ENCODE measurements at places on chromosomes 11 and 22.

DNA sequence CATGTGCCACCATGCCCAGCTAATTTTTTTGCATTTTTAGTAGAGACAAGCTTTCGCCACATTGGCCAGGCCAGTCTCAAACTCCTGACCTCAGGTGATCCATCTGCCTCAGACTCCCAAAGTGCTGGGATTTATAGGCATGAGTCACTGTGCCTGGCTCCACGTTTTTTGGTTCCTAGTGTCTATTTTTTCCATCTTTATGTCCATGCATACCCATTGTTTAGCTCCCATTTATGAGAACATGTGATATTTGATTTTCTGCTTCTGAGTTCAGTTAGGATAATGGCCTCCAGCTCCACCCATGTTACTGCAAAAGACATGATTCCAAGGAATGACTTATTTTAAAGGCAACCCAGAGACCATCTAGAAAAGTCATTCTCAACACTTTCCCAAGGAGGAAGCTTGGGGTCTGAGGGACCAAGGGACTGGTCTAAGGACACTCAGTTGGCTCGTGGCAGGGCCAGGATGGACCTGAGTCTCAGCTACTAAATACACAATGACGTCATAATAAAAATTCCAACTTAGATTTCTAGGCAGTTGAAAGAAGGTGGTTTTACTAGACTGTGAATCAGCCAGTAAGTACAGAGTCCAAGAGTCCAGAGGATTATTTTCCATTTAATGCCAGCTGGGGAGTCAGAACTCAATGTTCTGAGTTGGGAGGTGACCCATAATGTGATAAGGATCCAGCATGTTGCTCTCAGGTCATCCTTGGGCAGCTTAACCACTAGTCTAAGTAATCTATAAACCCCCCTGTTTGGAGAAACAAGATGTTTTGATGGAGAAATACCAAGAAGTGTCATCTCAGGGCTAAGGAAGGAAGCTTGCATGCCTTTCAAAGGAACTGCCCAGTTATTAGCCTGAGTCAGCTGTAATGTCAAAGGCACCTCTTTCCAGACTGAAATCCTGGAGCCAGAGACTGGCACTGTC lies 39.4 kb downstream of the ABTB2 start:
- DNase-seq = no peak

- no peak for DNase-seq
Observed at GRCh38 chr22:20624161-20624616, 116.8 kb downstream of the MED15 start.

GRCh38 chr11:37642296-37642695 lies 1044.3 kb upstream of the RAG2 start:
- no peak for DNase-seq

DNA sequence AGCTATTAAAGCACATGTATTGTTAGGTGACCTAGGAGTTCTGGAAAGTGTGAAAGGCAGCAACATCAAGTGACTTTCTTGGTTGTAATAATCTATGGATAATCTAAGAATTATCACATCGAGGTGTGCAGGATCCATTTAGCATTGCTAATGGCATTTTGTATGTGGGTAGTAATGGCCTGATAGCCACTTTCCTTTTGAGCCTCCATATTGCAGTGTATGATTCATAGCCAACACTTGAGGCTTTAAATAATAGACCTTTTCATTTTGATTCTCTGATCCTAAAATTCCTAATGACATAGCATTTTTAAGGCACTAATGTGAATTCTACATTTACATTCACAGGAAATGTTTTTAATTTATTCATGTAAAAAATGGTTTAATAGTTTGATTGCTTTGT lies 759.4 kb downstream of the NELL1 start:
- DNase-seq = no peak

- no peak for DNase-seq
Observed at GRCh38 chr11:132743601-132744000, 788.7 kb downstream of the OPCML start.

DNA sequence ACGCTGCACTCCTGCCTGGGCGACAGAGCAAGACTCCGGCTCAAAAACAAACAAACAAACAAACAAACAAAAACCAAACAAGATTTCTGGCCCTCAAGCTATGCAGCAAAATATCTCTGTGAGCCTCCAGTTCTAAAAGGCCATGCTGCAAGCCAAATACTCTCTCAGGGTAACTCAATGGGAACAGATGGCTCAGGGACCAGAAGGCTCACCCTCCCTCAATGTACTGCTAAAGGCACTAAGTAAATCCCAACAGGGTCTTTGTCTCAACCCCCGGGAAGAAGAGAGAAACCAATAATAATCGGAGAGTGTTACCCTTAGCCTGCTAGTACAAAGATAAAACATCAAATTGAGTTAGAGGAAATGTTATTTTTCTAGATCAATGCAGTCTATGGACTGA lies 119.7 kb upstream of the ZC3H12C start:
- DNase-seq = no peak

DNA sequence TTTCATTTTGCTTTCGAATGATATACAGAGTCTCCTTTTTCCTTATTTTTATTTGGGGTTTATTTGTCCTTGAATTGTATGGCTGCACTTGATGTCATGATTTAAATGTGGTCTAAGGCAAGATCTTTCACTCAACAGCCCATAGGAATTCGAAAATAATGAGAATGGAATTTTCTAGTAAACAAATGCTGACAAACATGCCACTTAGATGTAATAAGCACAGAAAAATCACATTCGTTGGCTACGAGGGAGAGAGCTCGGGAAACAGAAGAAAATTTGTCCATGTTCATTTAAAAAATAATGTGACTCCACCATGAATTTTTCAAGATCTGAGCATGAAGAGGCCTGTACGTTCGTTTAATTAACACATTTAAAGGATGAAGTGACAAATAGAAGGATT lies 73.0 kb downstream of the BLID start:
- DNase-seq = no peak

- no peak for DNase-seq
Observed at GRCh38 chr22:49006207-49007012, 821.3 kb downstream of the BRD1 start.

DNA sequence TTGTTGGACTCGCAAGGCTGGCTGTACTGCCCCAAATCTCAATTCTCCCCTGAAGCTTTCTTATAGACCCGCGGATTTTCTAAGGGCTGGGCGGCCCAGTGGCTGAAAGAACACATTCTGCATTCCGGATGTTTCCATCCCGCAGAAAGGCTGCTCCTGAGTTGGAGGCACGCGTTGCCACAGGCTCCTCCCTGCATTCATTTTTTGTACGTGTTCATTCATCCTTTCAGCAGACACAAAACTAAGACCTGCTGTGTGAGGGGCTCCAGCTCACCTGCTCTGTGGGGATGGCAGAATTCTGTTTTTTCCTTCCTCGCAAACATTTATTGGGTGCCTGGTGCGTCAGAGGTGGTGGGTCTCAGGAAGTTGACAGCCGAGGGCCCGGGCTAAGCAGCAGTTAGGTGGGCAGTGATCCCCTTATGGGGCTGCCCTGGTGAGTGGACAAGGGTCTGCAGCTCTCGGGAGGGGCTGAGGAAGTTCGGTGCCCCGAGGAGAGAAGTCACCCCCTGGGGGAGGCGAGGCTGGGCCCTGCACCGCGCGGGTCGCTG lies 23.7 kb downstream of the SHANK3 start:
- no peak for DNase-seq

DNA sequence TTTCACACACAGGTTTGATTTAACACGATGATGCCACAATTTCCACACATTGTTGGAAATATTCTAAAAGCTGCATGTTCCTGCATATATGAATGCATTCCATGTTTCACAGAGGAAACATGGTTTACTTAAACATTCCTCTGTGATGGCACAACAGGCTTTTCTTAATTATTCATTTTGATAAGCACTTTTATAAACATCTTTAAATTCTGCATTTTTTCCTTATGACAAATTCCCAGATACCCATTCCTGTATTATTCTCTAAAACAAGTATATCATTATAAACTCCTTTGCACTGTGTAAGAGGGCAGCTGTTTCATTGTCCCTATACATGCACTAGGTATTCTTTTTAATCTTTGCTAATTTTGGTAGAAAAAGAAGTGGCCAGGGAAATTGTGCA lies 532.3 kb downstream of the SOX6 start:
- no peak for DNase-seq

DNA sequence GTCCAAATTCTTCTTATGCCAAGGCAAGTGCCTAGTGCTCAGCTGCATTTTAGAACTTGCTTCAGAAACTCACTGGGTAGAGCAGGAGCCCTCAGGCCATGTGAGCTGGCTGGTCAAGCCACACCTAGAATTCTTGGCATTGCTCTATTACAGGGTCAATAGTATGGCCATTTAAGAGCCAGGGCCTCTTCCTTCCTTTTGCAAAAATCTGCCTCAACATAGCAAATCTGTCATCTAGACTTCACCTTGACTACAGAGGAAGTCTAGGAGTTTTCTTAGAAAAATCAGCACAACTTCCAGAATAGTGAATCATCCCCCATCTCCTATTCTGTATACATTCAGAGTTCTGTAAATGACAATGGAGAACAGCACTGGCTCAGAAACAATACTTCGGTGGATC lies 112.0 kb upstream of the TTC12 start:
- peak; percentile 34 for DNase-seq

GRCh38 chr22:36659762-36660509 lies 43.6 kb downstream of the CACNG2 start:
- DNase-seq = peak; percentile 96

GRCh38 chr11:108943853-108944252 lies 279.0 kb downstream of the DDX10 start:
- no peak for DNase-seq

DNA sequence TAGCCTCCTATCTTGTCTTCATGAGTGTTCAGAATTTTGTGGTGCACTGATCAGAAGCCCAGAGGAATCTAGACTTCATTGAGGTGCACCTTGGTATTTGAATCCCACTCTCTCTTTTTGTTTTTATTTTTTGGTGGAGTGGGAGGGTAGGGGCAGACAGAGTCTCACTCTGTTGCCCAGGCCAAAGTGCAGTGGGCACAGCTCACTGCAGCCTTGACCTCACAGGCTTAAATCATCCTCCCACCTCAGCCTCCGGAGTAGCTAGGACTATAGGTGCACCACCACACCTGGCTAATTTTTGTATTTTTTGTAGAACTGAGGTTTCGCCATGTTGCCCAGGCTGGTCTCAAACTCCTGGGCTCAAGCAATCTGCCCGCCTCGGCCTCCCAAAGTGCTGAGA lies 10.9 kb upstream of the ALG8 start:
- no peak for DNase-seq

DNA sequence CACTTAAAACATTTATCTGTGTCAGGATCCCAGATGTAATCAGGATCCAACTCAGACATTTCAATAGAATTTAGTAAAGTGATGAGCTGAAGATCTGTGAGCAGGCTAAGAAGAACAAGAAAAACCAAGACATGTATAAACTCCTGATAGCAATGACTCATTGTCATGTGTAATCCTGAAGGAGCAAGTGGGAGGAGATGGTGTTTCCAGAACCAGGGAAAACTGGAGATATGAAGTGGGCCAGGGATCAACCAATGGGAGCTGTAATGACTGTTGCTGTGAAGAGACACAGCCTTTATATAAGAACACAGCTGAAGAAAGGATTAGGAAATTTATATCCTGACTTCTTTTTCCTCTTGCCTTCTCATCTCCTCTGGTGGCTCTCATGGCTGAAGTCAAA lies 682.5 kb upstream of the ARHGAP42 start:
- DNase-seq = no peak

DNA sequence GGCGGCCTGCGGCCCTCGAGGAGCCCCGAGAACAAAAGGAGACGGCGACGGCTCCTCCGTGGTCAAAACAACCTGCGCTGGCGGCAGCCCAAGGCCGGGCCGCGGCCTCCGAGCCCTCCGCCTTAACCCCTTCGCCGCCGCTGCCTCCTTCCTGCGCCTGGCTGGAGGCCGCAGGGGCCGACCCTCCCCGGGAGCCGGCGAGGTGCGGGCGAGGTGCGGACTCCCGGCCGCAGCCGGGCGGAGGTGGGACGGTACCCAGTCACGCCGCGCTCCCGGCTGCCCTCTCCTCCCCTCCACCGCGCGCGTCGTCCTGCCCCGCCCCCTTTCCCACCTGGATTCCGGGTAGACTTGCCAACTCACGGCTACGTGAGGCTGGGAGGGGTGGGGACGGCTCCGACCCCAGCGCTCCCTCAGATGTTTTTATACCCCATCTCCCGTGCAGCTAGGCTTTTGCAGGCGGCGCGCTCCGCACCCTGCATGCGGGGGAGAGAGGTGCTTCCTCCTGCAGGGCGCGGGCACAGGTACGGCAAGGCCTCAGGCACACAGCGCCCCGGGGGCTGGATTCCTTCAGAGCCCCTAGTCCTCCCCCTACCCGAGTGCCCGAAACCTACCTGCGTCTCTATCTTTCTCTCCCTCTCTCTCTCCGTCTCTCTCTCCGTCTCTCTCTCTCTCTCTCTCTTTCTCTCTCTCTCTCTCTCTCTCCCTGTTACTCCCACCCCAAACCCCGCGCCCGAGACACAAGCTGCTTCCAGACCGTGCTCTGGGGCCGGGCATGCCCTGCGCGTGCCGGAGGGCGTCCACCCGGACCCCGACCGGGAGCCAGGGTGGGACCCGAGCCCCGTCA lies 2.0 kb downstream of the PDGFB start:
- DNase-seq = peak; percentile 77

GRCh38 chr11:62930157-62930556 lies 9.0 kb upstream of the CHRM1 start:
- DNase-seq = no peak

GRCh38 chr11:83921447-83922192 lies 635.5 kb upstream of the CCDC90B start:
- DNase-seq = no peak
